Stimulated activated naive B cell treated with anti-CD40 and anti-IgM and Interleukin-4, amounts not matched to agents 10 μg/mL and 1 μg/mL and 100 μg/mL, for 72 hours (primary cell): ENCODE measurements at places on chromosomes 11 and 22.

DNA sequence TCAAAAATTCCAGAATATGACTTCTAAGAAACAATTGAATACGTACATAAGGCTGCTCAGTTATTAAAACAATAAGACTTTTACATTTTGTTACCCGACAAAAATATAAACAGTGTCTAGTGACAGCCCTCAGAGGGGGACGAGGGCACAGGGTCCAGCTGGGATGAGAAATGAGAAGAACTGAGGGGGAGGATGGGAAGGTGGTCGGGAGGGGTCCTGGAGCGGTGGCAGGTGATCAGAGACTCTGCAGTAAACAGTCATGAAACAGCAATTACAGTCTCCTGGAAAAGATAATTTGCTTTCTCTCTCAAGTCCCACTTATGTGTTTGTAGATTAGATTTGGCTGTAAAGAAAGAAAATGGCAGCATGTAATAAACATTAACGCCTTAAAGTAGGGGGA is 56.0 kb downstream of the PACSIN2 start:
- DNase-seq, result no peak

GRCh38 chr11:104291646-104292045 is 127.7 kb upstream of the PDGFD start:
- DNase-seq, result no peak

GRCh38 chr11:43835104-43835503 is 45.5 kb upstream of the ALKBH3 start:
- no peak for DNase-seq

DNA sequence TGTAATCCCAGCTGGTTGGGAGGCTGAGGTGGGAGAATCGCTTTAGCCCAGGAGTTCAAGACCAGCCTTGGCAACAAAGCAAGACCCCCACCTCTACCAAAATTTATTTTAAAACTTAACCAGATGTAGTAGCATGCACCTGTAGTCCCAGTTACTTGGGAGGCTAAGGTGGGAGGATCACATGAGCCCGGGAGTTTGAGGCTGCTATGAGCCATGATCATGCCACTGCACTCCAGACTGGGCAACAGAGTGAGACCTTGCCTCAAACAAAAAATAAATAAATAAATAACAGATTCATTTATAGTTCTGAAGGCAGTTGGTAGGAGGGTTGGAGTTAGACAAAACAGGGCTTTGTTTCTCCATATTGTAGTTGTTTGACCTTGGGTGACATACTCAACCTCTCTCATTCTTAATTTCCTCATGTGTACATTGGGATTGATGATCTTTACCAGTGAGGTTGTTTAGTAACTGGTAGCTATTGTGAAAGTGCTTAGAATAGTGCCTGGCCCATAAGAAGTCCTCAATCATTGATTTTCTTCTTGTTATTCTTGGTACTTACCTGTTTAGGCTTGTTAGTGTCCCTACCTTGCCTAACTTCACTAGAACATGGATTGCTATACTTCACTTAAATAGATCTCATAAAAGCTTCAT is 79.1 kb downstream of the EMSY start:
- no peak for DNase-seq

DNA sequence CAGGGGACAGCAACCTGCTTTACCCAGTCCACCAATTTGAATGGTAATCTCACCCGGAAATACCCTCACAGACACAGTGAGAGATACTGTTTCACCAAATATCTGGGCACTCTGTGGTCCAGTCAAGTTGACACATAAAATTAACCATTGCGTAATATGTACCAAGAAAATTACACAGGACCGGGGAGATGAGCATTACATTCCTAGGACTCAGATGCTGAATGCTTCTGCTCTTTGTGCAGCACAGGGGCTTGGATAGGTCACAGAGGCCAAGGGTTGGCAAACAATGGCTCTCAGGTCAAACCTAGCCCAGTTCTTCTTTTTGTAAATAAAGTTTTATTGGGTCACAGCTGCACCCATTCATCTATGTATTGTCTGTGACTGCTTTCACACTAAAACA is 557.2 kb downstream of the MN1 start:
- DNase-seq, result no peak

DNA sequence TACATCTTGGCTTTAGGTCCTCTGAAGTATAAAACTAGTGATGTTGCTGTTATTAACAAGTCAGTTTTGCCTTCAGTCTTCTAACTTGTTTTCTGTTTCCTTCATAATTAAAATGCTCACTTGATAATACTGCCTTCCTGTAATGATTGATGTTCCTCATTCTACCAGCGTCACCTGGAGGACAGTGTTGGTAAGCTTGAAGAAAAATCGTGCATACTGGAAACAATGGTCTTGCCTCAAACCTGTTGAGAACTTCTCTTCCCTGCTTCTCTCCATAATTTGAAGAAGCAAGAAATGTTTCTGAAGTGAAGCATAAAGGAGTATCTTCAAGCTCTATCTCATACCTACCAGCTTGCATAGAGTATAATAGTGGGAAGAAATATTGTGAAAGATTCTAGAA is 3.0 kb downstream of the YWHAH start:
- no peak for DNase-seq

- DNase-seq, result no peak
Measured at GRCh38 chr11:3086114-3086513, 28.9 kb upstream of the CARS1 start.

- DNase-seq, result no peak
Measured at GRCh38 chr11:72309641-72310040, 65.7 kb upstream of the PHOX2A start.

DNA sequence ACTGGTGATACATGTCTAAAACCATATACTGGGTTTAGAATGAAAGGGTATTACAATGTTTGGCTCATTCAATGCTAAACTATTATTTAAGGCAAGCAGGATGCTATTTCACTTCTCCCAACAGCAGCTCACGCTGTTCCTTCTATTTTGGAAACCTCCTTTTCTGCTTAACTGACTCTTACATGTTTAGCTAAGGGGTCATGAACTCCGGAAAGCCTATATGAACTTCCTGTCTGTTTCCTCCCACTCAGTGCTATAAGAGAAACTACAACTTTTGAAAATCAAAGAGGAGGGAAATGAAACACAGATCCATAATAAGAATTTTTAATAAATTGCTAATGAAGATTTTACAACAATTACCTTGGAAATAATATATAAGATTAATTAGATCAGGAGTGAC is 30.9 kb downstream of the SLC36A4 start:
- DNase-seq, result no peak

- no peak for DNase-seq
Measured at GRCh38 chr22:27377501-27378295, 423.9 kb downstream of the MN1 start.

GRCh38 chr11:65649656-65650546 is 12.0 kb downstream of the SIPA1 start:
- no peak for DNase-seq

GRCh38 chr11:73162196-73162740 is 20.1 kb upstream of the FCHSD2 start:
- DNase-seq, result no peak

GRCh38 chr11:76610371-76610770 is 60.2 kb downstream of the LRRC32 start:
- DNase-seq, result no peak

DNA sequence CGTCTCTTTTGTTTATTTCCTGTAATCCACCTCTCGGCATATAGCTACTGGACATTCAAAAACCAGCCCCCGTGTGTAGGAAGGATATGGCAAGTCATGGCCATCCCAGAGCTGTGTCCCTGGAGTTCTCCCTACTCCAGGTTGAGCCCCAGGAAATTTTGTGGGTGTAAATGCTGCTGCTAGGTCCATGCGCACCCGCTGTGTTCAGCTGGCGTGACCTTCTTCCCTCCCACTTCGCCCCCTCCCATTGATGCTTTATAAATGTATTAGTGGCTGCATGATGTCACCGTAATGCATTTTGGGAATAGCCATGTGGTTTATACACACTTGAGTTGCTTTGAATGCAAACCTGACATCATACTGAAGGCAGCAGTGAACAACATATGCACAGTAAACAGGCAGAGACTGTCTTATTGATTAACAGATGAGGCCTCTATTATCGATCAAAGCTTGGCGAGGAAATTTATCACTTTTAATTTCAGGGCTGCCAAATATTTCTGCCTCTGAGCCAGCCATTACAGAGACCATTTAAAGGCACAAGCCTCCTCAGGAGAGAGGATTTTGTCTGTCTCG is 113.6 kb upstream of the NNMT start:
- DNase-seq, result no peak

GRCh38 chr11:34458525-34458924 is 19.8 kb downstream of the CAT start:
- DNase-seq, result no peak

- DNase-seq, result no peak
Measured at GRCh38 chr11:61042961-61043540, 59.2 kb upstream of the CD5 start.

DNA sequence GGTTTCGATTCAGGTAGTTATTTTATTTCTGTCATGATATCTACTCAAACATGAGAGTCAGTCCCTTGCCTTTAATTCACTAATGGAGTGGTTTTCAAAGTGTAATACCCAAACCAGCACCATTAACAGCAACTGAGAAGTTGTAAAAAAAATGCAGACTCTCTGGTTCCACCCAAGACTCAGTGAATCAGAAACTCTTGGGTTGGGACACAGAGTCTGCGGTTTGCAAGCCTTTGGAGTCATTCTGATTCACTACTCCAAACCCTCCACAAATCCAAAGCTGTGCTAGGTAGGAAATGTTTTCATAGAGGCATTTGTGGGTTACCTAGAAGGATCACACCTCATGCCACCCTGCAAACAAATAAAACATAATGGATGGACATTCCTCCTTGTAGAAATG is 340.1 kb downstream of the NTM start:
- DNase-seq, result no peak

DNA sequence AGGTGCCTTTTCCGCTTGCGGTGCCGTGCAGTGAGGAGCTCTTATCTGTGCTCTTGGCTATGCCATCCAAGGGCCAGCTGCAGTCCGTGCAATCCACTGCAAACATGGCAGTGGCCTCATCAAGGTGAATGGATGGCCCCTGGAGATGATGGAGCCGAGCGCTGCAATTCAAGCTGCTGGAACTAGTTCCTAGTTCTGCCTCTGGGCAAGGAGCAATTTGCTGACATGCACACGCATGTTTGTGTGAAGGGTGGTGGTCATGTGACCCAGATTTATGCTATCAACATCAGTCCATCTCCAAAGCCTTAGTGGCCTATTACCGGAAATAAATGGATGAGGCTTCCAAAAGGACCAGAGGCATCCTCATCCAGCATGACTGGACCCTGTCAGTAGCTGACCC is 3.1 kb upstream of the EHD1 start:
- DNase-seq, result no peak

DNA sequence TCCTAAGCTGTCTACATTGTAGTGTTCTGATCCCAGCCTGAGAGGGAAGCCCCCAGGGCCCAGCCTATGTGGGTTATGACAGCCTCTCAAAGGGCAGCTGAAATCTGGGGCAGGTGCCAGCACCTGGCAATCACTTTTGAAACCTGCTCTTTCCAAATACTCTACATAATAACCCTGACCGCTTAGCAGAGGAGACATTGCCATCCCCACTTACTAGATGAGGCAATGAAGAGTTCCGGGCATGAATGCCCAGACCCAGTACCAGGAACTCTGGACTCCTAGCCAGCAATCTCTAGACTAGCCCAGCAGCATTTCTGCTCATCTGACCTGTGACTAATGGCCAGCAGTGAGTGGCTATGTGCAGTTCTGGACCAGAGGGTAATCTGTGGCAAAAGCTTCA is 412.4 kb upstream of the CADM1 start:
- DNase-seq, result no peak

- DNase-seq, result no peak
Measured at GRCh38 chr22:47083379-47083986, 321.0 kb downstream of the TBC1D22A start.

- DNase-seq, result no peak
Measured at GRCh38 chr22:31628969-31629708, 32.9 kb downstream of the PISD start.

DNA sequence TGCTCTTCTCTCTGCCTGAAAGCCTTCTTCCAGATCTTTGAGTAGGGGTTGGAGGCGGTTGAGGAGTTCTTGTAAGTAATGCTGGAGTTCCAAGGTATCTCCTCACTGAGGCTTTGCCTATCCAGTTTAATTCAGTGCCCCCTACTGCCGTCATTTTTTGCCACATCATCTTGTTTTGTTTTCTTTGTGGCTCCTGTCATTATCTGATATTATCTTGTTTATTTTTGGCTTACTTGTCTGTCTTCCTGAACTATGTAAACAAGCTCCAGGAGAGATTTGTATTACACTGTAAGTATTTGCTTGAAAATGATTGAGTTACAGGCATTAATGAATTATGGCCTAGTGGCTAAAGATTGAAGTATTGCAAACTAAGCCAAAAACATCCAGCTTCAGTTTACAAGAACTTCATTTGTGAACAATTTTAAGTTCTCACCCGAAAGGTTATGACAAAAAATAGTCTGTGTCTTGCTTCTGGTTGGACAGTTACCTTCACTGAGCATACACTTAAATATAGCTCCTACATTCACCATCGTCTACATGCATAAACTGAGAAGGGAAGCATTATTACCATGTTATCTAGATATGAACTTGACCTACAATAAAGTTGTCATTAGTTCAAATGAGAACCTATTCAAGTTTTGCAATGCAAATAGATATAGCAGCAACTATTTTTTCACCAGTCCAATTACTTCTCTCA is 154.8 kb downstream of the ARHGAP42 start:
- no peak for DNase-seq

DNA sequence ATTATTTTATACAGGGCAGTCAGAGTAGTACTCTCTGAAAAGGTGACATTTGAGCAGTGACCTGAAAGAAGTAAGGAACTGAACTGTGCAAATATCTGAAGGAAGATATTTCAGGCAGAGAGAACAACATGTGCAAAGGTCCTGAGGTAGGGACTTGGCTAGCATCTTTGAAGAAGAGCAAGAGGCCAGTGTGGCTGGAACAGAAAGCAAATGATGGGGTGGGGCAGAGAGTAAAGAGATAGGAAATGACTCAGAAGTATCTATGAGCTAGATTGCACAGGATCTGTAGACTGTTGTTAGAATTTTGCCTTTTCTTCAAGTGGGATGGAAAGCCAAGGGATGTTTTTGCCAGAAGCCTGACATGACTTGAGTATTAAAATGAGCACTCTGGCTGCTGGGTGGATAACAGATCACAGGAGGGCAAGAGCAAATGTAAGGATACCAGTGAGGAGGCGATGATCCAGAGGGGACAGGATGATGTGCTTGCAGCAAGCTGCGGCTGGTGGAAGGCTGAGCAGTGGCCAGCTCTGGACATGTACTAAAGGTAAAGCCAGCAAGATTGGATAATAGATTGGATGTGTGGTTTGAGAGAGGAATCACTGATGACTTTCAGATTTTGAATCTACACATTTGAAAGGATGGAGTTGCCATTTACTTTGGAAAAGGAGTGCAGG is 33.2 kb upstream of the TTC12 start:
- no peak for DNase-seq

DNA sequence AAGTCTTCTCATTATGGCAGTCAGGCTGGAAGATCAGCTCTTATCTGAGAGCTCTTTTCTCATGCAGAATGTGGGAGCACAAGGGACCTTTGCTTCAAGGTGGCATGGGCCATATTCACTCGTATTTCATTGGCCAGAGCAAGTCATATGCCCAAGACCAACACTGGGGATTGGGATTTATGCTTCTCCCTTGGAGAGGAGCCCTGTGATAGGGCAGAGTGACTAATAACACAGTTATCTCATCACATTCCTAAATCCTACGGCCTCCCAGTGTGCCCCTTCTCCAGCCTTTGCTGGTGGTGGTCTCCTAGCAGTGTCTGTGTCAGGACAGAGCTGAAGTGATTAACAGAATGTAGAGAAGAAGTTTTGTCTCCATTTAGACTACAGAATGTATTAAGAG is 48.6 kb downstream of the SYT9 start:
- DNase-seq, result no peak

- DNase-seq, result no peak
Measured at GRCh38 chr11:20522536-20522935, 76.9 kb upstream of the SLC6A5 start.

GRCh38 chr11:12013781-12014180 is 5.4 kb upstream of the DKK3 start:
- DNase-seq, result no peak
